ENCODE measurements at places on chromosomes 13 and 19. TPM values are rescaled to one million over a fixed set of nuclear protein-coding genes. Genes with fewer than 3 reads are reported as not detected.

DNA sequence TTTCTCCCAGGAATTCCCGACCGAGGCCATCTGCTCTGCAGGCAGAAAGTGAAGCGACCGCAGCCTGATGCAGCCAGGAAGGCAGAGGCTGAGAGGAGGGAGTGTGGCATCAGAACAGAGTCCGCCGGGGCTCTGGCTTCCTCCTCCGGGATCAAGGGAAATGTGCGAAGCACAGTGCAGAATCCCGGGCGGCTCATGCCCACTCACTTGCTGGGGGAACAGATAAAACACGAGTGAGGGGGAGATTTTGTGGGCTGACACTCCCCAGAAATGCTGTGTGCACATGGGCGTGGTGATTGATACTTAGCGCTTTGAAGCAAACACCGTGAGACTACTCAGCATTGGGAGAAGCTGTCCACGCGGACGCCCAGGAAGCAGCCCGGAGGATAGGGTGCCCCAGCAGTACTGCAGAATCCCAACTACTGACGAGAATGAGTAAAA lies 75.3 kb upstream of the POMP start:
- peaks cover 23% of the 10 kb centered on the region for H3K27me3 ChIP-seq
- no peaks in the 10 kb centered on the region for H3K4me1 ChIP-seq
- H3K4me3 ChIP-seq, result no peak overlapping the region
- peaks cover 6% of the 10 kb centered on the region for H3K36me3 ChIP-seq
- H3K27ac ChIP-seq, result no peak overlapping the region

- no peak overlapping the region for H3K27ac ChIP-seq
- no peak overlapping the region for H3K4me3 ChIP-seq
- DNase-seq, result no peak
- no peaks in the 10 kb centered on the region for H3K27me3 ChIP-seq
- no peaks in the 10 kb centered on the region for H3K4me1 ChIP-seq
Observed at GRCh38 chr19:53045536-53045935, 996 bp downstream of the ERVV-2 start.

ZNF667 gene
- polyA plus RNA-seq, result 11.9 TPM

IGFL2 gene
- polyA plus RNA-seq, result not detected

All from naive B cell (primary cell).